ENCODE measurements at places on chromosomes 1 and 21. TPM values are rescaled to one million over a fixed set of nuclear protein-coding genes. Genes with fewer than 3 reads are reported as not detected.

CLDN19 gene
- not detected for polyA plus RNA-seq

SEMA6C gene
- 0.81 TPM for polyA plus RNA-seq

DIO1 gene
- not detected for polyA plus RNA-seq

RNF223 gene
- polyA plus RNA-seq, result not detected

CD1D gene
- not detected for polyA plus RNA-seq

RHBDL2 gene
- not detected for polyA plus RNA-seq

Data from naive thymus-derived CD8-positive, alpha-beta T cell (primary cell).